ENCODE measurements at places on chromosomes 6 and 20.

DNA sequence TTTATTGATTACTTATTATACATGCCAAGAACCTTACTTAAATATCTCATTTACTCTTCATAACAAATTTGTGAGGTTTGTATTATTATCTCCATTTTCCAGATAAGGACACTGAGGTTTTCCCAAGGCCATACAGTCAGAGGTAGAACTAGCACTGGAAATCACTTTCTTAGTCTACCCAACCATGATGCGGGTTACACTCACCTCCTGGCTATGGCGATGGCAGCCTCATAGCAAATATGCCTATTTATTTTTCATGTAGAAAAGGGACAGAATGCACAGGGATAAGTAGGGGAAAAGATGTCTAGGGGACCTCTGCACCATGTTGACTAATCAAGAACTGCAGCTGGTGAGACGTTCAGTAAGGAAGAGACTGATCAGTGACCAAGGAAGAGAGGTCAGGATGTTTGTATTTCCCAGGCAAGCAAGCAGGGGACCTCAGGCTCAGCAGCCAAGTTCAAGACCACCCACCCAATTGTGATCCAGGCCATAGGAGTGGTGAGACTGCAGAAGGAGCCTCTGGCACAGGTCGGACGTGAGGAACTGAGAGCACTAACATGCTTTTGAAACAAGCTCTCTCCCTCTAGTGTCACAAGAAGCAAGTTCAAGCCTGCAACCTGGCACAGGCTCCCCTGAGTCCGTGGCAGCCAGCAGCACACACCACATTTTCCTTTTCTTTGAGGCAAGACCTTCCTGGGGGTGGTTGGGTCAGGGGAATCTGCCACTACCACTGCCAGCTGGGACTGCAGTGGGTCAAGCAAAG is 97.8 kb downstream of the GMPR start:
- no peak for DNase-seq

- DNase-seq: peak; percentile 6
Observed at GRCh38 chr6:145887969-145888368, 73.4 kb upstream of the FBXO30 start.

DNA sequence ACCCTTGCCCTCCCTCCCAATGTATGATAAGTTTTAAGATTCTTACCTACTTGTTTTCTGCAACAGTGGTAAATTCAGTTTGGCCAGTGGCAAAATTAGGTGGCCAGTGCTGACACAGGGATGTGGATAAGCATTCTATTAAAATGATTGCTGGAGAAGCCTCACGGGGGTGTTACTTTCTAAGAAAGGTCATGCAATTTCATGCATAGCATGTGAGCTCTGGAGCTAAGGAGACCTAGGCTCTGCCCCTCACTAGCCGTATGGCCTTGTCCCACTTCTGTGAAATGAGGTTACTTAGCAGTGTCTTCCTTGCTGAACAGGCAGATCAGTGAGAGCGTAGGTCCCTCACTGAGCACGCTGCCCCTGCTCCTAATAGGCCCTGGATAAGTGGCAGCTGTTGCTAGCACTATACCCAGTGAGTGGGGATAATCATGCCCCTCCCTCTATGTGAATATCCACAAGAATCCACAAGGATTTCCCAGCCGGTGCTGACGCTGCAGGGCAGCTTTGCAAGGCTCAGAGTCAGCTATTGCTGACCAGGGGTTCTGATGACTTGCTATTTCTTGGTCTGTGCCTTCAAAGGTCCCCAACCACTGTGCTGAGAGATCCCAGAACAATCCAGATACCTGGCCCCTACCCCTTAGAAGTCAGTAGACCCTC is 86.5 kb upstream of the MRPS10 start:
- no peak for DNase-seq

GRCh38 chr6:84057908-84058307 is 24.3 kb downstream of the MRAP2 start:
- no peak for DNase-seq

DNA sequence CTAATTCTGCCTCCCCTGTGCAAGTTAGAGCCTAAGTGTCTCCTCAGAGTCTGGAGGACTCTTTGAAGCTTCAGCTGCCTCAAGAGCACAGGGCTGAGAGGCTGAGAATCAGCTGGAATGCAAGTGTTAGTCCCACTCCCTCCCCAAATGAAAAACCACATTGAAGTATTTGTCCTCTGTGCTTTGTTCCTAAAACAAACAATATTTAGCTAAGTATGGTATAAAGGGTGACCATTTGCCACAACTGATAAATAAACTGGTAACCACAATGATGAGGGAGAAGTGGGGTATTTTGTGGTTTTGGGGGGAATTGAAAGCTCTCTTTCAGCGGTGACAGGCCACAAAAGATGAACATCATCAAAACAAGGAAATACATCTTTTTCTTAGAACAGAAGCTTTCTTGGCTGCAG is 91.7 kb upstream of the HDDC2 start:
- DNase-seq: no peak

DNA sequence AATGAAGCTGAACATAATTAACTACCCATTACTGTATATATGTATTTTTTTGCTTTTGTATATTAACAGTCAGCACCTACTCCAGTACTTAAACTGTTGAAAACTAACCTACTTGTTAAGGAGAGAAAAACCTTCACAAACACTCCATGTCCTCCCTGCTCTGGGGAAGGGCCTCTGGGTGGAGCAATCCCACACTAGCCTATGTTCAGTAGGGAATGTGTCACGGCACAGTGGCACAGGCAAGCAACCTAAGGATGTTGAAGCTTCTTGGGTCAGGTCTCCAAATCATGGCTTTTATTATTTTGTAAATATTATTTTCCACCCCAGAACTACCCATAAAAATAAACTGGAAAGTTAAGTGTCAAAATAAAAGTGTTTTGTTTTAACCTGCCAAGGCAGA is 5.3 kb downstream of the MAN1A1 start:
- DNase-seq: no peak

GRCh38 chr20:43408848-43409576 is 48.7 kb upstream of the SRSF6 start:
- DNase-seq: no peak

DNA sequence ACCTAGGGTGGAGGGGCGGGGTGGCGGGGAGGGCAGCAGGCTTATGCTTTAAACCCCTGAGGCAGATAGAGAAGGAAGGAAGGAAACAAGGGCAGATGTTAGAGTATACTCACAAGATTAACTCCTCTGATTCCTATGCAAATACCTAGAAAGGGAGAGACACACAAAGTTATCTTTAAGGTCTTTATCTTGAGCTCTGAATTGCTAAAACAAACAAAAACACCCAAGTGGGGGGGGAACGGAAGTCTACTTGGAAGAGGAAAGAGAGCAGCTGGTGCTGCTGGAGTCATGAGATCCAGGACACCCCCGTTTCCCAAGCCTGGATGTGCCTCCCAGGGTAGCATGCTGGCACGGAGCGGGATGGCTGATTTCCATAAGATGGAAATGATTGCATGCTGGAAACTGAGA is 43.4 kb downstream of the PLAGL1 start:
- DNase-seq: no peak

GRCh38 chr6:54617730-54618129 is 228.8 kb upstream of the FAM83B start:
- no peak for DNase-seq

GRCh38 chr6:161618831-161619454 is 345.1 kb upstream of the AGPAT4 start:
- no peak for DNase-seq

- DNase-seq: no peak
Observed at GRCh38 chr6:167820681-167821080, 6.0 kb upstream of the AFDN start.

- no peak for DNase-seq
Observed at GRCh38 chr20:40578961-40579360, 110.1 kb downstream of the MAFB start.

- no peak for DNase-seq
Observed at GRCh38 chr6:37205175-37205996, 35.4 kb downstream of the PIM1 start.

- no peak for DNase-seq
Observed at GRCh38 chr20:44544263-44544662, 22.4 kb upstream of the SERINC3 start.

DNA sequence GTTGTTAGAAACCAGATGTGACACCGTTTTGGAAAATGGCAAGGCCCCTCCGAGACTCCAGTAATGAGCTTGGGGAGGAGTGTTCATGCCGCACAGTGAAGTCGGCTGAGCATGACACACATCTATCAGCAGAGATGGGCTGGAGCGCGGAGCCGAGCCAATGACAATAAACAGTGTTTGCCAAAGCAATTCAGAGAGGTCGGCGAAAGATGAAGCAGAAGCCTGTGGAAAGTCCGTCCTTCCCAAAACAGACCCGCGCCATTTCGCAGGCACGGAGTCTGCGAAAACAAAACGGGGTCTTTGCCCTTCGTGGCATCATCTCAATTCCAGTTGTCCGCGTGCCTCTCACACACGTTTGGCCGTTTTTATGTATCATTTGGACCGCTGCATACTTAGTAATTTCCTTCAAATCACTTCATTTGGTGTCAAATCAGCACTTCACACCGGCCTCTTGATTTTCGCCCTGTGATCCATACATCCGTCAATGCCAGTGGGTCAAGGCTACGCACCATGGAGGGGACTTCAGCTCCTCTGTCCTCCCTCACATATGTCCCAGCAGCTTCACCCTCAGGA is 71.3 kb downstream of the SULF2 start:
- DNase-seq: no peak

DNA sequence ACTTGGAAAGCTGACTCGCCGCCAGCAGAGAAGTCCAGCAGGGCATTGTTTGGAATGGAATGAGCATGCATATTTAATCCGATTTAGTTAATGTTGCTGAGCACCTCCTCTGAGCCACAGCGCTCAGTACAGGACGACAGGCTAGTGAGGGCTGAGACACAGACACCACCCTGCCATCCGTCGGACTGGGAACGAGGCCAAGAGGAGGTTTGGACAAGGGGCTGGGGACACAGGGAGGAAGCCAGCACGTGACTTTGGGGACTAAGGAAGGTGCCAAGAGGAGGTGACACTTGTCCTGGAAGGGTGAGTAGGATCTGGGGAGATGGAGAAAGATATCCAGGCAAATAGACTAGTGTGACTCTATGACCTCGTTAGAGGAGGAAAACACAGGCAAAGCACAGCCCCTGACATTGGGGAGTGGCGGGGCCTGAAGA is 152.5 kb upstream of the ECI2 start:
- DNase-seq: no peak

- no peak for DNase-seq
Observed at GRCh38 chr20:57711311-57711712, 1.5 kb upstream of the PMEPA1 start.

DNA sequence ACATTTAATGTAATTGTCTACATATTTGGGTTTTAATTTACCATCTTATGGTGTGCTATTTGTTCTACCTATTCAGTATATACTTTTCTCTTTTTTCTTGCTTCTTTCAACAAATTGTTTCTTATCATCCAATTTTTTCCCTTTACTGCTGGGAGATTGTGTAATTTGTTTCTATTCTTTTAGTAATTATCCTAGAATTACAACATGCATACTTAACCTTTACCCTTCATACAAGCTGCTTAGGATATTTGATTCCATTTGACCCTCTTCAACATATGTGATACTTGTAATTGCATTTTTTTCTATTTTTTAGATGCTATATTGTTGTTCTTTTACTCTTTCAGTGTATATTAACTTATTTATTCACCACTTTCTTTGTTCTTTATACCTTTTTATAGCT is 15.1 kb upstream of the TBPL1 start:
- no peak for DNase-seq

DNA sequence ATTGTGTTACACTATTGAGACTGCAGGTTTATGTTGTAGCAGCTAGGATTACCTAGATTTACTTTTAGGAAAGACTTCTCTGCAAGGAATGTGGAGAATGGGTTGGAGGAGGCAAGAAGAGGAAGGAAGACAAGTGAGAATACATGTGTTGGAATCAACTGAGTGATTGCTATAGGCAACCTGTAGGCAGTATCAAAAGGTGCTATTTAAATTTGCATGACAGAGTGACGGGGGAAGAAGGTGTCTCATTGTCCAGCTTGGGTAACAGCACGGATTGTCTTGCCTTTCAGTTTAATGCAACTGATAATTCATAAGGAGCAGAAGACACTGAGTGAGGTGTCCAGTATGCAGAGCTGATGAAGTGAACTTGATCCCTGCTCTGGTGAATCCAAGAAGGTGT is 19.4 kb downstream of the SERPINB9 start:
- no peak for DNase-seq

- DNase-seq: no peak
Observed at GRCh38 chr6:13377054-13377758, 48.9 kb upstream of the TBC1D7 start.

GRCh38 chr6:73873081-73873480 is 177.1 kb downstream of the CD109 start:
- DNase-seq: no peak

- no peak for DNase-seq
Observed at GRCh38 chr6:42066156-42066675, 15.9 kb downstream of the TAF8 start.

DNA sequence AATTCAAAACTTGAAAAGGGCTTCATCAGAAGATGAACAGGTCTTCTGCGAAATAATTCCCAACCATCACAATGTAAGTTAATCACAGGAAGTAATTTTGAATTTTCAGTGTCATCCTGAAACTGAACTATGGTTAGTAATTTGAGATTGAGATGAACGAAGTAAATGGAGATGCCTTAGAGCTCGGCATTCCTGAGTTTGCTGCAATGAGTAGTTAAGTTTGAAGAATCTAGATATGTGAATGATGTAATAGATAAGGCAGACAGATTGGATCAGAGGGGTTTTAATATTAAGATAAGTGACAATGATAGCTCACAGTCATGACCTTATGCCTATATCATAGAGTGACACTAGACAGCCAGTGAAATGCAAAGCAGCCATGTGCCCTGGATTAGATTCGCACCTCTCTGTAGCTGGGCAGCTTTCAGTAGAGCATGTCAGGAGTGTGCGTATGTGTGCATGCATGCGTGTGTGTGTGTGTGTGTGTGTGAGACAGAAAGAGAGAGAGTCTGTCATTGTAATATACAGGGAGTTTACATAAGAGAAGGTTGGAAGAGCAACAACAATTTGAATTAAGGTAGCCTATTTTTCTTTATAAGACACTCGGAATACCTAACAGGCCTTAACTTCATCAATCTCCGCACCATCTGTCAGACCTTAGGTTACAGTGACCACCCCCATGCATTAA is 233.0 kb downstream of the GMPR start:
- no peak for DNase-seq

DNA sequence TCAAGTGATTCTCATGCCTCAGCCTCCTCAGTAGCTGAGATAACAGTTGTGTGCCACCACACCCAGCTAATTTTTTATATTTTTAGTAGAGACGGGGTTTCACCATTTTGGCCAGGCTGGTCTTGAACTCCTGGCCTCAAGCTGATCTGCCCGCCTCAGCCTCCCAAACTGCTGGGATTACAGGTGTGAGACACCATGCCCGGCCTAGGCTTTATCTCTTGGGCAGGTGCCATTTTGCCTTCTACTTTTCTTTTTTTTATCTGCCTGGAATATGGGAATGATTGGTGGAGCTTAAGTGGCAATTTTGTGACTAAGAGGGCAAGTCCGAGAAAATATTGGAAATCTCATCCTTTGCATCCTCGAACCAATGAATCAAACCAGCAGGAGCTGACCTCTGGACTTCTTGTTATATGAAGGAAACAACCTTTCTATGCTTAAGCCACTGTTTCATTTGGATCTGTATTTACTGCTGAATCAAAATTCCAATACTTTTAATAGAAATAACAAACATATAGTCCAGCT is 128.9 kb upstream of the ZNF217 start:
- DNase-seq: no peak

- no peak for DNase-seq
Observed at GRCh38 chr6:3926150-3926482, 76.9 kb downstream of the FAM50B start.

All from stimulated activated CD8-positive, alpha-beta memory T cell treated with anti-CD3 and anti-CD28 coated beads, Interleukin-4, amount 100 ng/mL, for 24 hours (primary cell).